Renal cortex interstitium (tissue), 15 donors: ENCODE measurements at places on chromosomes 6 and 20. TPM values are rescaled to one million over a fixed set of nuclear protein-coding genes. Genes with fewer than 3 reads are reported as not detected.

- DNase-seq: no peak
Observed at GRCh38 chr6:52102405-52102804, 15.0 kb upstream of the PKHD1 start.

DNA sequence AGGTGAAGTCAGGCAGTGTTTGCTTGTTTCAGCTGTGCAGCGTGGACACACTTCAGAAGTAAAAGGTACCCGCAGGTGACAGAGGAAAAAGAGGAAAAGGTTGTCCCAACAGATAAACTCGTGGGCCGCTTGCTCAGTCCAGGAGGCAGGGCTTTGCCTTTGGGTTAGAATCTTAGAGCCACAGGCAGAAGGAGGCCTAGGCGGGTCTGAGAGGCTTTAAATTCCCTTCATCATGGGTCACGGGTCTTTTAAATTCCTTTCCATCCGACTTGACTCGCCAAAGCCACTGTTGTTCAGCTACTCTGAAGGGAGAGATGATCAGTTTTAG, 48.2 kb downstream of the AGPAT4 start:
- DNase-seq: no peak

DNA sequence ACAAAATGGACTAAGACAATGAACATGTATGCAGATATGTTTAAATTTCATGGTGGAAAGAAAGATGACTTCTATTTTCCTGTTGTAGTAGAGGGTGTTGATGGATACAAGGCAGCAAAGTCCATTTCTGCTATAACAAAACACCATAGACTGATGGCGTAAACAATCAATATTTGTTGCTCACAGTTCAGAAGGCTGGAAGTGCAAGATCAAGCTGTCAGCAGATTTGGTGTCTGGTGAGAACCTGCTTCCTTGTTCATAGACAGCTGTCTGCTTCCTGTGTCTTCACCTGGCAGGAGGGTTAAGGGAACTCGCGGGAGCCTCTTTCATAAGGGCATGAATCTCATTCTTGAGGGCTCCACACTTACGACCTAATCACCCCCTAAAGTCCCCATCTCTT, 83.0 kb upstream of the ELOVL5 start:
- DNase-seq: no peak

Gene HLA-DRB5
- 26.9 TPM for polyA plus RNA-seq

Gene TNXB
- 6.1 TPM for polyA plus RNA-seq

DNA sequence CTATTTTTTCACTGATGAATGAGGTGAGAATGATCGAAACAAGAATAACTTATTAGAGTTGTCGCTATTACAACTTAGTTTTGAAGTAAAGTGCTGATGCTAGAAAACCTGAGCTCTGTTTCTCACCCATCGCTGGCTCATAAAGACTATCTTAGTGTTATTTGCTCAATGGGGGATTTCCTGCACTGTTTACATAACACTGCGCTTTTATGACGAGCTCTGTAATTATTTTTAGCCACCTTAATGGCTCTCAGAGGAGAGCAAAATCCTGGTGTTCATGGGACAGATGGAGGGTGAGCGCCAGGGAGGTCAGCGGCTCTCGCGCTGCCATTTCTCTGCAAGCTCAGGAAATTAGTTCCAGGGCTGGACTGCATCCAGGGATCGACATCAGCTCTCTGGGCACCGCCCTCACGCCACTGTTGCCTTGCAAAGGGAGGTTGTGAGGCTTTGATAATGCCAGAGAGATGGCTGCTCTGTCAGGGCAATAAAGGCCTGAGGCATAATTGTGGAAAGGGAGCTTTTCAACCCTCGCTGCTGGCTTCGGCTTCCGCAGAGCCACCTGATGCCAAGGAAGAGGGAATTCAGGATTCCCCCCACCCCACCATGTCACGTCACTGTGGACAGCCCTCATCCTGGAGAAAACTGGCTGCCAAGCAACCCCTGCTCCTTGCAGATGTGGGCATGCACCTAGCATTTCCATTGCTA, 72.0 kb downstream of the DACT2 start:
- no peak for DNase-seq
